T-cell (primary cell): ENCODE measurements at places on chromosomes 3 and 15.

DNA sequence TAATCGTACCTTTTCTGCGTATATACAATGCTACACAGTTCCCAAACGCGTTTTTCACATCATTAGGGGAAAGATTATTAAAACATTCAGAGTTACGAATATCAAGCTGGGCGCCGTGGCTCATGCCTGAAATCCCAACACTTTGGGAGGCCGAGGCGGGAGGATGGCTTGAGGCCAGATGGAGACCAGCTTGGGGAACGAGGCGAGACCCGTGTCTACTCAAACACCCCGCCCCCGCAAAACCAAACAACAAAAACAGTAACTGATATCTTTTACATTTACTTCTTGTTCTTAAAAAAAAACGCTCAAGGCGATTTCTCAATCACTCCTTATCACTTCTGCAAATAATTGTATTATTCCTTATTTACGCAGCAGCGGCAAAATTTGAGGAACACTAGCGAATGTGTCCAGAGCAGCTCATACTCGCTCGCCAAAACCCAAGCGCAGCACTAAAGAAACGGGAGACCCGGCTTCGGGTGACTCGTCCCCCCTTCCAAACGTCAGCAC, 1.2 kb downstream of the ZBTB11 start:
- DNase-seq, result peak; percentile 8

GRCh38 chr3:193851941-193852674, 259.1 kb downstream of the OPA1 start:
- no peak for DNase-seq

DNA sequence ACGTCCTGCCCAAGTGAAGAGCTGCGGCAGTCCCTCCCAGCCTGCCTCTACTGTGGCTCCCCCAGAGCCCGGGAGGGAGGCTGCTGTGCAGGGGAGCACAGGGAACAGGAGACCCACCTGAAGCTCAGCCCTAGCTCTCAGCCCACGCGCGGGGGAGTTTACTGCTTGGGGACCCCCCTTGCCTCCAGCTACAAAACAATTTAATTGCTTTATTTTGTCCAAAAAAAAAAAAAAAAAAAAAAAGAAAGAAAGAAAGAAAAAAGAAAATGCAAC, 78.1 kb downstream of the CLDN11 start:
- DNase-seq, result no peak

- DNase-seq, result peak; percentile 47
Measured at GRCh38 chr15:64333986-64334929, 21.7 kb downstream of the CSNK1G1 start.

- DNase-seq, result no peak
Measured at GRCh38 chr15:70198441-70199123, 100.9 kb upstream of the TLE3 start.

DNA sequence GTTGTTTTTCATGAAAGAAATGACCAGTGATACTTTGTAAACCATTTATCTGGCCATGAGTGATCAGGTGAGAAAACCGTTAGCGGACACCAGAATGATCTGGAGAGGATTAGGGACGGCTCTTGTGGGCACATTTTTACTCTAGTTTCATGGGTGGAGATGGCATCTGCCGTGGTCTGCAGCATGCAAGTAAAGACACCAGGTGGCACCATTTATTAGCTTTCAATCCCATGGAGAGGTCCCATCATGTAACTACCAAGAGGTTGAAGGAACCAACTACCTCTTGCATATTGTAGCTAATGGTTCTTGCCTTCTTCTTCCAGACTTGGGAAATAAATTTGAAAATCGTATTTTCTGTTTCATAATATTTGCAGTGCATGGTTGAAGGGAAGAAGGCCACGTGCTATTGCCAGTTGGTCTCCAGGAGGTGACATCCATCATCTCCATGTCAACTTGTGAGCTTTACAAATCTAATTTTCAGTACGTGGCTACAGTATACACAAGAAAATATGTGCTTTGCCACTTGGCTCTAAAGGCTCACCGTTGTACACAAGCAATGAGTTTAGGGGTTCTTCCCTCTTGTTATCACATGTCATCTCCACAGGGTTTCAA, 1.5 kb upstream of the MAPKBP1 start:
- peak; percentile 56 for DNase-seq

- no peak for DNase-seq
Measured at GRCh38 chr15:29126208-29126536, 143.4 kb downstream of the NSMCE3 start.

GRCh38 chr3:131349946-131350347, 31.6 kb upstream of the NUDT16 start:
- DNase-seq, result no peak

DNA sequence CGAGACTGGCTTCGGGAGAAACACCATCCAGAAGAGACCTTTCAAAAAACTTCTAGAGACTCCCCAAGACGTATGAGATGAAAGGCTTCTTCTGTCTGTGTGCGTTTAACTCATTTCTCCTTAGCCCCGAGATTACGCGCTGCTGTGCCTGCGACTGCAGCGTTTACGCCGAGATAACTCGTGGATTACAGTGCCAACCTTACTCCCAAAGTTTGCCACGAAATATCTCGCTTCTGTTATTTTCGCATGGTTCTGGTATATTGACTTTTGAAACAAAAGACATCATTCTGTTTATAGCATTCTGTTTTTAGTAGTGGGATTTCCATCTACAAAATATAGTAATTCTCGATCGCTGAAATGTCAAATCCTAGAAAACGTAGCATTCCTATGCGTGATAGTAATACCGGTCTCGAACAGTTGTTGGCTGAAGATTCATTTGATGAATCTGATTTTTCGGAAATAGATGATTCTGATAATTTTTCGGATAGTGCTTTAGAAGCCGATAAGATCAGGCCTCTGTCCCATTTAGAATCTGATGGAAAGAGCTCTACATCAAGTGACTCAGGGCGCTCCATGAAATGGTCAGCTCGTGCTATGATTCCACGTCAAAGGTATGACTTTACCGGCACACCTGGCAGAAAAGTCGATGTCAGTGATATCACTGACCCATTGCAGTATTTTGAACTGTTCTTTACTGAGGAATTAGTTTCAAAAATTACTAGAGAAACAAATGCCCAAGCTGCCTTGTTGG, 467 bp downstream of the PGBD4 start:
- DNase-seq, result no peak

DNA sequence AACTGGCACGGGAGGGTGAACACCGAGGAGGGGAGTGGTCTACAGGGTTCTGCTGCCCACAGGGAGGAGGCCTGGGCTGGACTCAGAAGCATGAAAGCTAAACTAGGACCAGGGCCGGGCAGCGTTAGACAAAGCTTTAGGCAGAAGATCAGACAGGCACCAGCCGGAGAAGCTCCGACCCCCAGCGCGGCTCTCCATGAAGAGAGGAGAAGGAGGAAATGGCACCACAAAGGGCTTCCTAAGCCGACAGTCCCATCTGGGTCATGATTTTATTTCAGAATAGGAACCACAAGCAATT, 61.2 kb downstream of the RUBCN start:
- no peak for DNase-seq

DNA sequence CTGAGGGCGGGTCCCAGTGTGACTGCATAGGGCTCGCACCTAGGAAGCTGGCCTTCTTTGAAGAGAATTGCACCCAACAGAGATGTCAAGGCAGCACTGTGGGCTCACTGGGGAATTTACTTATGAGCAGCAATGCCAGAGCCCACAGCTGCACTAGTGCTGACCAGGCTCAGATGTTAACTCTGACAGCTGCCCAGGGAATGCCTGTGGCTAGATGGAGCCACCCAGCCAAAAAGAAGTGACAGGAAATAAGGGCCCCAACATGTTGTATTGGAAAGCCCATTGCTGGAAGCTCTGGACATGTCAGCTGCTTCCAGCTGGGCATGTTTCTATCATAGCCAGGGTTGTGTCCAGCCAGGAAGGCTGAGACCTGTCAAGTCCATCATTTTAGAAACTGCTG, 90.9 kb upstream of the ZNF280D start:
- DNase-seq, result no peak

GRCh38 chr3:37375184-37376127, 201.1 kb upstream of the LRRFIP2 start:
- no peak for DNase-seq

GRCh38 chr3:9902372-9903237, at the start of gene IL17RE:
TSS of gene IL17RE (plus strand) at chr3:9902848. CDS start at chr3:9902933, 85 bp downstream.
- DNase-seq, result no peak

DNA sequence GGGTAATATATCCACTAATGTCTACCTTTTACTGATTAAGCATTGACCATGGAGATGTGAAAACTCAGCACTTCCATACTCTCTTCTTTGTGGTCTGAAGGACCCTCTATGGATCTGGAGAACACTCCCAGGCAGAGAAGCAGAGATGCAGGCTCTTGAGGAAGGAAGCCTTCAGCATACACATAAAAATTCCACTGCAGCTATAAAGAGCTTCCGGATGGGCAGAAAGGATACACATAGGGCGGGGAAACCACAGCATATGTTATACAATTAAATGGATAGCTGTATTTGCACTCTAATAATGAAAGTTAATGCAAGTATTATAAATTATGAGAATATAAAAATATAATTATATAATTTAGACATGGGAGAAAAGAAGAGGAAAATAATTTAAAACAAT, 1258.2 kb upstream of the ALCAM start:
- no peak for DNase-seq
